ENCODE measurements at places on chromosomes 4 and X. TPM values are rescaled to one million over a fixed set of nuclear protein-coding genes. Genes with fewer than 3 reads are reported as not detected.

Gene AFF1
- polyA plus RNA-seq, result 25.1 TPM

Gene CXCL3
- 0.09 TPM for polyA plus RNA-seq

- DNase-seq, result no peak
Observed at GRCh38 chrX:70289168-70289792, 447 bp downstream of the PDZD11 start.

DNA sequence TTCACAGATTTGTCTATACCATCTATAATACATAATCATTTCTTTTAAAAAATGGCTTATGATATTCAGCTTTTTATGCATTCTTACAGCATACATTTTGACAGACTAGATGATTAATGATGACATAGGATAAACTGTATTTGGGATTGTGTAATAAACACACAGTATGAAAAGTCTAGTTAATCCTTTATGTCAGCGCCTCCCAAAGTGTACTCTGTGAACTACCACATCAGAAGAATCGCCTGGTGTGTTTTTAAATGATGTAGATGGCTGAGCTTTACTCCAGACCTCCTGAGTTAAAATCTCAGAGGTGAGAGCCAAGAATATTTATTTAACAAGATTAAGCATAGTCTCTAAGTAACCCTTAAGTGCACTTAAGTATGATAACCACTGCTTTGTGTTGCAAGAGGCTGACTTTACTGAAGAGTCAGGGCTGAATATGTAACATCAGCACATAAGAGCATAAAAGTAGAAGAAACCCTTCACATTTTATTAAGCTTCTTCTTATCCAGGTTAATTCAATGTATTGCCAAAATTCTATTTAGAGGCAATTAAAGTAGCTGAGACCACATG is 104.2 kb downstream of the ANK2 start:
- DNase-seq, result no peak

DNA sequence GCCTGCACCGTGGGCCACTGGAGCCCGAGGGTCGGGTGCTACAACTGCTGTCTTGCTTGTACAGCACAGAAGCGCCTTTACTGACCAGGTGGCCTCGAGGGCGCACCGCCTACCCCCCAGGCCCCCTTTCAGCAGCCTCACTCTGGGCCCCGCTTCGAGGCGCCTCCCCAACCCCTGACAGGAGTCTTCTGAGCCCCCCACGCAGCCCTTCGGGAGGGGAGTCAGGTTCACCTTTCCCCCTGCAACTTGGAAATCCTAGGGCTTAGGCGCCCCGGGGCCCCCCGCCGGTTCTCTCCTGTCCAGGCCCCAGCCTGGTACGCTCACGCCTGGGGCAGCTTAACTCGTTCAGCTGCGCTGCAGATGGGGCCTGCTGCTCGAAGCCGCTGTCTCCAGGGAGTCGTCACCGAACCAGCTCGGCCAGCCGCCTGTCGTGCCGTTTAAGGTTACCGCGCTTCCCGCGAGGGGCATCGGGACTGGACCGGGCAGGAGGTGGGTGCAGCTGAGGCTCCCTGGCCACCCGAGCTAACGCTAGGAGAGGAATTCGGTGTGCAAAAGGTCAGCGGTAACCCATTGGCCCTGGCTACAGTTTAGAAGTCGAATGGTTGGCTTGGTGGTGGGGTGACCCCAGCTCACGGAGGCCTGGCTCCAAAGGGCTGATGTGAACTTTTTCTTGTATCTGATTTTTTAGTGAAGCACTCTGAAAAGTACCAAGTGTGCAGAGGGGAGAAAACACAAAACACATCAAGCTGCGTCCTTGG is 58.9 kb upstream of the BCOR start:
- no peak for DNase-seq

- DNase-seq, result no peak
Observed at GRCh38 chr4:143189528-143189927, 4.8 kb downstream of the USP38 start.

DNA sequence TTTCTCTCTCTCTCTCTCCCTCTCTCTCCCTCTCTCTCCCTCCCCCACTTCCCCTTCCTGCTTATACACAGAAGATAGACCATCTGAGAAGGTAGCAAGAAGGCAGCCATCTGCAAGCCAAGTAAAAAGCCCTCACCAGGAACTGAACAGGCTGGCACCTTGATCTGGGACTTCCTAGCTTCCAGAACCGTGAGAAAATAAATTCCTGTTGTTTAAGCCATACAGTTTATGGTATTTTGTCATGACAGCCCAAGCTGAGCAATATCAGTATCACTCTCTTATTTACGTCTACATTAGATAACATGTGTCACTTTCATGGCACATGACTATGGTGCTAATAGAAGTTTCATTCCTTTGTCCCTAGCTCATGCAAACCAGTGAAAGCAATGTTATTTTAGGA is 581.1 kb downstream of the INPP4B start:
- DNase-seq, result no peak

All from forelimb muscle (tissue), 1 donor.